Erythroblast (primary cell): ENCODE measurements at places on chromosomes 5 and 9.

- DNase-seq: peak; percentile 36
Observed at GRCh38 chr9:33233626-33234342, 6.2 kb upstream of the SPINK4 start.

DNA sequence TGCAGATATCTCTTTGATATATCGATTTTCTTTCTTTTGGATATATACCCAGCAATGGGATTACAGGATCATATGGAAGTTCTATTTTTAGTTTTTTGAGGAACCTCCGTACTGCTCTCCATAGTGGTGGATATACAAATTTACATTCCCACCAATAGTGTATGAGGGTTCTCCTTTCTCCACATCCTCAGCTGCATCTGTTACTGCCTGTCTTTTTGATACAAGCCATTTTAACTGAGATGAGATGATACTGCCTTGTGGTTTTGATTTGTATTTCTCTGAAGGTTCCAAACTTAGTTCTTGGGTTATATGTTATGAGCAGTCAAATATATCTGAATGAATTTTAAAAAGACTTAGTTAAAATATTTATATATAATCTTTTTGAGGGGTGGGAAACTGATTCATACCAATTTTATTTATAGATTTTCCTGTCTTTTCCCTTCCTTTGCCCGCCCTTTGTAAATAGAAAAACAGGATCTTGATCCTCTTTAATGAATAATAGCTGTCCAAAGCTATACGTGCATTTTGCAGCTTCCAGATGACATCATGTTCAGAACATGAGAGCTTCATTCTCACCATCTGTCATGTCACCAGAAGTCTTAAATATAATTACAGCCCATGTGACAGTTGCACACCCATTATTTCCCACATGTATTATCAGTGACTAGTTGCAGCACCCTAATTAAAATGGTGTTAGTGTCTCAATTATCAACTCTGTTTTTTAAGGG, 6.2 kb upstream of the ARHGEF28 start:
- no peak for DNase-seq

- no peak for DNase-seq
Observed at GRCh38 chr5:24805230-24805629, 160.5 kb upstream of the CDH10 start.

GRCh38 chr9:4258320-4259090, 41.4 kb downstream of the GLIS3 start:
- no peak for DNase-seq

GRCh38 chr5:37810311-37810710, 29.5 kb downstream of the GDNF start:
- no peak for DNase-seq

GRCh38 chr5:175642998-175643397, 14.9 kb upstream of the HRH2 start:
- DNase-seq: no peak

GRCh38 chr9:33697171-33697570, 98.2 kb upstream of the PRSS3 start:
- no peak for DNase-seq

GRCh38 chr9:118318770-118319431, 614.7 kb downstream of the TLR4 start:
- no peak for DNase-seq

- DNase-seq: no peak
Observed at GRCh38 chr5:108418197-108418596, 36.3 kb upstream of the FBXL17 start.

- no peak for DNase-seq
Observed at GRCh38 chr9:77019926-77020412, 514 bp downstream of the FOXB2 start.

DNA sequence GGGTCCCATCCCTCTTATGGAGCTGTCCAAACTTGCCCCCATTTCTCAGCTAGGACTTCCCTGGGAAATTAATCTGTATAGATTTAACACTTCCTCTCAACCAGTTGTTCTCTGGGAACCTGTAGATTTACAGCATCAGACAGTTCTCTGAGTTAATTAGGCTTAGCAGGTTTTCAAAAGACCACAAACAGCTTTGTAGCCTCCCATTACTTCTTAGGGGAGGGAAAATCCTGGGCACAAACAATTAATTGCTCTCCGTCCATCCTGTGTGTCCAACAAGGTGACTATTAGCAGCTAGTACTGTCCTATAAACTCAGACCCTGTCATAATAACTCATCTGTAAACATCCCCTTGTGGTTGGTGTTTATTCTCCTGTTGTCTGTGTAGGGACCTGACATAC, 197.9 kb downstream of the GOLPH3 start:
- no peak for DNase-seq

- peak; percentile 11 for DNase-seq
Observed at GRCh38 chr9:316382-316965, 101.8 kb downstream of the DOCK8 start.

DNA sequence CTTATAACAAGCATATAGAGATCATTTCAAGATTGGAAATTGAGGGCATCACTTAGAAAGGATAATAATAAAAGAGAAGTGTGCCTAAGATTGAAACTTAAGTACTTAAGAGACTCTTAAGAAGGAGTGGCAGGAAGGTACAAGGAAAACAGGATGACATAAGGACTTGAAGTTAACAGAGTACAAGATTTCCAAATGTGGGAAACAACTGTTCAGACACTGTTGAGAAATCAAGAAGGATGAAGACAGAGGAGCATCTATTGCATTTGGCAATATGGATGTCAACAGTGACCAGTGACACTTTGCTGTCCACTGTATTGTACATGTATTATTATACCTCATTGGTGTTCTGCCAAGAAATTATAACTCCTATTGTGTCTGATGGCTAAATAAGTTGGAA, 157.8 kb upstream of the PTGER4 start:
- DNase-seq: no peak

- DNase-seq: no peak
Observed at GRCh38 chr5:134543820-134544614, 18.5 kb downstream of the JADE2 start.

DNA sequence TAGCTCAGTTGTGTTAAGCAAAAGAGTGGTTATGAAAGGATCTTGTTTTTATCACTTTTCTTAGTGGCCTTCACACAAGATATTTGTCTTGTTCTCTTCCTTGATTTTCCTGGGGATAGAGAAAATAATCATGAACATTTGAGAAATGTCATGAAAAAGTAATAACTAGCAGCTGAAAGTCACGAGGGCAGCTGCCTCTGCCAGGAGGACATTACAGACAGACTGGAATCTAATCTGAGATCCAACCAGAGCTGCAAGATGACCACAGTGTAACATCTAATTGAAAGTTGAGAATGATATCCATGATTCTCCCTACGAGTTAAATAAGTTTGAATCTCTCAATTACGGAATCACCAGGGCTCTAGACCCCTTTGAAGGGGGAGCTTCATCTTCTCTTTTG, 274.9 kb downstream of the ARHGAP26 start:
- DNase-seq: no peak

- no peak for DNase-seq
Observed at GRCh38 chr5:597871-598563, 14.1 kb upstream of the CEP72 start.

GRCh38 chr9:80605793-80606192, 1034.0 kb downstream of the TLE4 start:
- DNase-seq: no peak

- DNase-seq: no peak
Observed at GRCh38 chr9:17389026-17389425, 189.8 kb upstream of the SH3GL2 start.

DNA sequence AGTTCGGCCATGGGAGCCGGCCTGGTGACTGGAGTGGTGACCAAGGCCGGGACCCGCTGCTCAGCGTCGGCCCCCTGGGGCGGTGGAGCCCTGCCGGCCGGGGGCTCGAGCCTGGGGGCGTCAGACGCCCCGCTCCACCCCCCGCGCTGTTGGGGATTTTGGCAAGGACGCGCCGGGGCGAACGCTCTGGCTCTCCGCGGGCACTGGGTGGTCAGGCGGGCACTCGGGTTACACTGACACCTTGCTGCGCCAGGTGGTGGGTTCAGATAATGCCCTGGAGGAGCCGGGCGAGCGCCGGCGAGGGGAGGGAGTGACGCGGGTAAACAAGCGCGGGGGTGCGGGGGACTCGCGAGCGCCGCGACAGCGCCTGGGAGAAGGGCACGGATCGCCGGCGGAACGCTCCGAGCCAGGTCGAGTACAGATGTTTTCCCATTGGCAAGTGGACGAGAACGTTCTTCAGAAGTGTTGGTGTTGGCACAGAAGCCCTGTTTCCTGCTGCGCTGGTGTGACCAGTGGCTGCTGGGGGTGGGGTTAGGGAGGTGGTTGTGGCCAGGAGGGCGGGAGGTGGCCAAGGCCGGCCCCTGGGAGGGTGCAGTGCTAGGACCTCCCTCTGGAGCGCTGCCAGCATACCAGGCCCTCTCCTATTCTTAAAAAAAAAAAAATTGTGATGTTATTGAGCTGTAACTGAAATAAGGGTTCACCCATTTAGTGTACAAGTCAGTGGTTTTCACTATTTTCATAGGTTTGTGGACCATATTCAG, 773 bp downstream of the SQSTM1 start:
- DNase-seq: peak; percentile 96

DNA sequence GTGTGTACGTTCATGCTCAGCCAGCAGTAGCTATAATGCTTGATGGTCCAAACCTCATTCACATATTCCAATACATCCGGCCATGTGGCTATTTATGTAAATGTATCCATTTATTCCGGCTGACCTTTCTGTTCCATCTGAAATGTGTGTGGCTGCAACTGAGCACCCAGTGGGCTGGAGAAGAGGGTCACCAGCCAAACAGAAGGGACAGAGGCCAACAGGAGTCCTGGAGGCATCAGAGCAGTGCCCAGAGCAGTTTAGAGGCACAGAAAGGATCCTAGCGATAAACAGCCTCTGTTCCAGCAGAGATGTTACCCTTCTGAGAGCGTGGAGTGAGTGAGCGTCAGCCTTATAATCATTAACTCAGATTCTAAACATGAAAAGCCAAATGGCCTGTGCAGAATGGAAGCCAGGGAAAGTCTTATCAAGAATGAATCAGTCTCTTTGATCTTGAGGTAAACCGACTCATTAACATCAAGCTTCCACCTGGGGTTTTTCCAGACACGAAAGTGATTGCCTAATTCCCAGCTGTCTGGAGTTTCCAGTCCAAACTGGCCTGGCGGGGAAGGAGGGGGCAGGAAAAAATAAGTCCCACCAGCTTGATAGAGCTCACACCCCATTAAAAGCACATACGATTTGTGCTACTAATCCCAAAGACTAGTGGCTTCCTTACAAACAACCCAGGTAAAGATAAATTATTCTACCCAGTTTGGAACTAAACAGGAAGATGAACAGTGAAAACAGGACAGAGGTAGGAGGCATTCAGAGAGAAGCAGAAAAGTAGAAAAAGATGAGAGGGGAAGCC, 55.7 kb downstream of the SUSD1 start:
- DNase-seq: no peak

DNA sequence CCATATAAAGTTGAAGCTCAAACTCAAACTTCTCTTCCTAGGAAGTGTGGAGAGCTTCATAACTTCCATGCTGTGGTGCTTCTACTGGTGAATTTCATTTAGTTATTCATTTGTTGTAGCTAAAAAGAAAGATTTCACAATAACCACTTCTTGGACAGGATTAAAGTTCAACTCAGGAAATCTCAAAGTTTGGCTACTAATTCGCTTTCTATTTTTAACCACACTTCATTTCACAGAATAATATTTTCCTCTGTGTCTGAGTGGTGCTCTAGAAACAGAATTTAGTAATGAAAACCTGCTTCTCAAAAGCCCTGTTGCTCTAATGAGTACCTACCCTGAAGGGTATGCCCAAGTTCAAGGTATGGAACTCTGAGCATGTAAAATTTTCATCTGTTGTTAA, 73.9 kb downstream of the ACTBL2 start:
- DNase-seq: no peak

DNA sequence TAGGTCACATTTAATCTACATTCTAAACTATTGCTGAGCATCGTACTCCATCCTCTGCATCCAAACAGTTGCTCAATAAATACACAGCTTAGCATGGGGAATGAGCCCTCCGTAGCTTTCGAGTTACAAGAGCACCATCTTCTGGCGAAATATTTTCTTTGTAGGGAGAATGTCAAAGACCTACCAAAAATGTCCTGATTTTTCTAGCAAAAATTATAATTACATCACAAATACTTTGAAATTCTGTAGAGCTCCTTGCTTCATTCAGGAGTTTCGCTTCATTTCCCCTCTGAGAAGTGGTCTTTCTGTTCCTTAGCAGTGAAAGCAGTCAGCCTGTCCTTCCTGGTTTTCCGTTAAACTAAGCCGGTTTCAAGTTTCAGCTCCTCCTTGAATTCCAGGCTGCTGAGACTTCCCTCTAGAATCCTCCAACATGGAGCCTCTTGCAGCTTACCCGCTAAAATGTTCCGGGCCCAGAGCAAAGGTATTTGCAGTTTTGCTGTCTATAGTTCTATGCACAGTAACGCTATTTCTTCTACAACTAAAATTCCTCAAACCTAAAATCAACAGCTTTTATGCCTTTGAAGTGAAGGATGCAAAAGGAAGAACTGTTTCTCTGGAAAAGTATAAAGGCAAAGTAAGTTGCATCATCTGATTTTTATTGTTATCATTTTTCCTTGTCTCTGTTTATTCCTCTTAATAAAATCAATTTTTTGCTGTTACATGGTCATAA, at the start of gene GPX8:
GPX8 (plus strand) TSS at position 409 of the 730 bp plus-strand sequence; CDS start at position 431, 22 bp downstream.
- peak; percentile 13 for DNase-seq

DNA sequence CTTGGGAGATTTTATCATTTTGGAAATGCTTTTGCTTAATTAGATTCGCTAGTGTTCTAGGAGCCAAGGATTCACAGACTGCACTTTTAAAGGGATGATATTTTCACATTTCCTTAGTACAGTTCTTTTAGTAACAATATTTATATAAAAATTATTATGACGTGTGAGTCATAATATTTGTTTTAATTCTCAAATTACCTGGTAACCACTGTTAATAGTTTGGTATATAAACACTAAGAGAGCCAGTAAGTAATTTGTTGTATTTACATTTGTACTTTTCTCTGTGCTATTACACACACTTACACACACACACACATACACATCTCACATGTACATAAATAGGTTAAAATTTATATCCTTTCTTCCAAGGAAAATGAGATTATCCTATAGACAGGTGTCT, 58.8 kb upstream of the RAD23B start:
- DNase-seq: no peak

DNA sequence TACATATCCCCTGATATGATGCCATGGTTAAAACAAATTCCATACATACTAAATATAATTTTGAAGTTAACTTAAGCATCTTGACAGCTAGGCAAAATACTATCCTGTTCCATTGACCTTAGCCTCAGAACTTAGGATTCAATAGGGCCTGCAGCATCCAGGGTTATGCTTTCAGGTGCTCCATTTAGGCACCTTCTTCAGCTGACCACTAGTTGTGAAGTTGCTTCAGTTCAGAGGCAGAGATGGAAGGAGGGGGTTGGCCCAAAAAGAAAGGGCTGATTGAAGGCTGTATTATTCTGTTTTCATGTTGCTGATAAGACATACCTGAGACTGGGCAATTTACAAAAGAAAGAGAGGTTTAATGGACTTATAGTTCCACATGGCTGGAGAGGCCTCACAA, 7.0 kb upstream of the NREP start:
- no peak for DNase-seq
